ENCODE measurements at places on chromosomes 6 and 20.

DNA sequence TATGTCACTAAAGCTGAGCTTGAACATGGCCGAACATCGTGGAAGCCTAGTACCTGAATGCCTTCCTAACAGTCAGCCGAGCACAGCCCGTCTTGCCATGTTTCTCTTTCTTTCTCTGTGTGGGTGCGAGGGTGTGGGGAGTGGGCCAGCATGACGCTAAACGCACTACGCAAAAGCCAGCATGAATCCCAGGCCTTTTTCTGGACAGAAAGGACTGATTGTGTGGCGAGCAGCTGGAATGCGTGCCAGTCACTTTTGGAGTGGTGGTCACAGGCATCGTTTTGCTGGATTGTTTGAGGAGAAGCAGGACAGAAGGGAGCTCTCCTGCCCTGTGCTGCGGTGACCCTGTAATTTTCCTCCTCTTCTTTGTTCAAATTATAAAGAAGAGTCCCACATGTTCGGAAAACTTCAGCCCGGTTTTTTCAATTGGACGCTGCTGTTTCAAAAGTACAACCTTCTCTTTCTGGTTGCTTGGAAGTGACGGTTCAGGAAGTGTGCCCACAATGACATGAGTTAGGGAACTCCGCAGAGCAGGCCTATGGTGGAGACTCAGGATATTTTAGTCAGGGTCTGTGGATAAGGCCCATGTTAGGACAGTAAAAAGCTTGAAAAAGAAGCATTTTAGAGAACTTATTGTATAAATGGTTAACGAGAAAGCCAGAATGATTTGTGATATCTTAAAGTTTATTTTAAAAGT lies 54.3 kb downstream of the PDE7B start:
- DNase-seq: no peak

- no peak for DNase-seq
Measured at GRCh38 chr20:40452758-40453157, 236.3 kb downstream of the MAFB start.

GRCh38 chr20:57893366-57893999 lies 183.7 kb upstream of the PMEPA1 start:
- DNase-seq: no peak

DNA sequence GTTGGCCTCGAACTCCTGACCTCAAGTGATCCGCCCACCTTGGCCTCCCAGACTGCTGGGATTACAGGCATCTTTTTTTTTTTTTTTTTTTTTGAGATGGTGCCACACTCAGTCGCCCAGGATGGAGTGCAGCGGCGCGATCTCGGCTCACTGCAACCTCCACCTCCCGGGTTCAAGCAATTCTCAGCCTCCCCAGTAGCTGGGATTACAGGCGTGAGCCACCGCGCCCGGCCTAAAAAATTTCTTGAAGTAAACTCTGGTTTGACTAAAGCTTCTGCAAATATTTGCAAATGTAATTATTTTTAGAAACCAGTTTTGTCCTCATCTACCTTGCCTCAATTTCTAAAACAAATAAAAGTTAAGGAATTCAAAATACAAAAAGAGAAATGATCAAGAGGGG lies 1.2 kb downstream of the IBTK start:
- DNase-seq: no peak

DNA sequence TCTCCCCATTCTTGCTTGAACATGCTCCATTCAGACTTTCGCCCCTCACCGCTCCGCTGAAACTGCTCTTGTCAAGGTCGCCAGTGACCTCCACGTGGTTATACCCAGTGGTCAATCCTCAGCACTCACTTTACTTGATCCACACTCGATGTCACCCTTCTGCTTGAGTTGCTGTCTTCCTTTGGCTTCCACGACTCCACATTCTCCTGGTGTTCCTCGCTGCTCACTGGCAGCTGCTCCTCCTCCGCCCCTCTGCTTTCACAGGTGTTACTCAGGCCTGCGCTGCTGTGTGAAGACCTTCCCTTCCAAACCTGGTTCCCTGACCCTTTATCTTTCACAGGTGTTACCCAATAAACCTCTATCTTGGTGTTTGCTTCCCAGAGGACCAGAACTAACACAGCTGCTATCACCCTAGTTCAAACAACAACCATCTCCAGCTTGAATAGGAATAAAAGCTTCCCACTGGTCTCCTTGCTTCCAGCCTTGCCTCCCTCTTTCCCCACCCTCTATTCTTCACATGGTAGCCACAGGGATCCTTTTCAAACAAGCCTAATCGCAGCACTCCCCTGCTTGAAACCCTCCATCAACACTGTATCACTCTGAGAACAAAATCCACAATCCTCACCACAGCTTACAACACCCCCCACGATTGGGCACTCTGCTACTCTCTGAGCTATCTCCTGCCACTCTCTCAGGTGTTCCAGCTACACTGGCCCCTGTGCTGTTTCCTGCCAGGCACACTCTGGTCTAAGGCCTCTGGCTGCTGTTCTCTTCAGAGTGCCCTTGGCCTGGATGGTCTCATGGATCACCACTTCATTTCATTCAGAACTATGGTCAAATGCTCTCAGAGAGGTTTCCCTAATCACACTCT lies 10.7 kb downstream of the PPIL1 start:
- DNase-seq: no peak

GRCh38 chr6:156980515-156980914 lies 203.3 kb downstream of the ARID1B start:
- DNase-seq: no peak

DNA sequence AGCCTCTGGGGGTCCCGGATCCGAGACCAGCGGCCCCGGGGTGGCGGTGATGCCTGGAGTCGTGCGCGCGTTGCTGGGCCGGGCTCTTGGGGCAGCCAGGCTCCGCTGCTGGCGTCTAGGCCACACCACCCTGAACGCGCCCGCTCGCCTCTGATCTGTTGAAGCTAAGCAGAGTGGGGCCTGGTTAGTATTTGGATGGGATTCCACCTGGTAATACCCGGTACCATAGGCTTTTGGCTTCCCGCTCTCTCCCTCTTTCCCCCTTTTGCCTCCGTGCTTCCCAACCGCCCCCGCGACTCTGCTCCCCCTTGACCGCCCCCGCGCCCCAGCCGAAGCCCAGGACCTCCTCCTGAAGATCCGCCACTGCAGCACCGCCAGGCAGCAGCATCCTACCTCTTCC lies 1383.5 kb upstream of the DEFB115 start:
- peak; percentile 23 for DNase-seq

DNA sequence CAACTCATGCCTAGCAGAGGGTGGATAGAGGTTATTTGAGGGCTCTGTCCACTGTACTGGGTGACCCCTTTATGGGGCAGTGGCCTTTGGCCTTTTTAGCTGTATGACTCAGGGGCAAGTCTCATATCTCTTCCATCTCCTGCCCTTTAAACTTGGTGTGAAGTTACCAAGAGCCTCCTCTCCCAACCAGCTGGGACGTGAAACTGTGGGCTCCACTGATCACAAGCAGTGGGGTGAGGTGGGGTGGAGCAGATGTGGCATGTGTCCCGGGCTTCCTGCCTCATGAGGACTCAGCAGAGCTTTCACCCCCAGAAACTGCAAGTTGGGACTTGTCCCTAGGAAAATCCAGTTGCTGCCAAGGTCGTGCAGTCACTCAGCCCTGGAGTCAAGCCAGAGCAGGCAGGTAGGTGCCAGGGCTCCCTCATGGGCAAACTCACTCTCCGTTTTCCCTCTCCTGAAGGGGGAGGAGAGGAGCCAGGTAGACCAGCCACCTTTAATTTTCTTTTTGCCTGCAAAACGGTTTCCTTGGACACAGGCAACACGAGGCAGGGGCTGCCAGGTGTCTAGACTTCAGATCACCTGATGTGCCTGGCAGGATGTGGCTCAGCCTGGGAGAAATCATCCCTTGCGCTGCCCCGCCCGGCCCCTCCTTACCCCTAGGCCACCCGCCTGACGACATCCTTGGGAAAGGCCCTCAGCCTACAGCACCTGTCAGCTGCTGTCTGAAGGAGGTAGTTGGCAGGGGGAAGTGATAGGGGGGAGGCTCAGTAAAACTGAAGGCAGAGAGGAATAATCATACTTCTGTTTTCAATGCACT lies 4.0 kb downstream of the CDKN1A start:
- DNase-seq: peak; percentile 57

DNA sequence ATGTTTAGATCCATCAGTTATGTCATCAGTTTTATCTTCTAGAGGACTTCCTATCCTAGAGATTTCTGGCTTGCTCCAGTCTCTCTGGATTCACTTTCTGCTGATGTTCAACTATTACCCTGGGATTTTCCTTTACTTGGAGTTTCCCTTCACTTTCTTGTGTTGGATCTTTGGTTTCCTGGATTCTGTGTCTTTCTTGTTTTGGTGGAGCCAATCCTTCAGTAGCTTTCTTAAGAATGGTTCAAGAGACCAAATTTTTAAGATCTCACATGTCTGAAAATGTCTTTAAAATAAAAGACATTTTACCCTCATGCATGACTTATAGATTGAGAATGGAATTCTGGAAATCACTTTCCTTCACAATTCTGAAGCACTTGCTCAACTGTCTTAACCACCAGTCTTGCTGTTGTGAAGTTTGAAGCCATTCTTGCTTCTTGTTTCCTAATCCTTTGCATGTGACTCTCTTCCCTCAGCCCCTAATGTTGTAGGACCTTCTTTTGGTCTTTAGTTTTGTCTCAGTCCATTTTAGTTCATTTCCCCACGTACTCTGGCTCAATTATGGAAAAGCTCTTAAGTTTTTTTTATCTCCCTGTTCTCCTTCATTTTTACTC lies 87.9 kb downstream of the ARID1B start:
- DNase-seq: no peak

- DNase-seq: no peak
Measured at GRCh38 chr6:32638532-32639219, 1.5 kb downstream of the HLA-DQA1 start.

- DNase-seq: no peak
Measured at GRCh38 chr20:19742974-19743639, 15.0 kb upstream of the RIN2 start.

DNA sequence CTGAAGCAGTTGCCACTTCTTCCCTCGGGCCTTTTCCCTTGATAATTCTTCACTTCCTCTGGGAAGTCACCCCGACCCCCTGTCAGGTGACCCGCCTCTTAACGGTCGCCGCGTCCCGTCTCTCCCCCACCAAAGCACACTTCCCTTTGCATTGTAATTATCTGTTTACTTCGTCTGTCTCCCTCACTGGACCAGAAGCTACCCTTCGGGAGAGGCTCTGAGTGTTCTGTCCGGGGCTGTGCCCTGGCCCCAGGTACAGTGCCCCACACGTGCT lies 771 bp upstream of the SNAI1 start:
- no peak for DNase-seq

- DNase-seq: no peak
Measured at GRCh38 chr6:10395704-10396546, 18.9 kb downstream of the TFAP2A start.

- peak; percentile 34 for DNase-seq
Measured at GRCh38 chr6:36129941-36130666, at the start of gene MAPK13. MAPK13 (plus strand) TSS chr6:36130513; CDS start chr6:36130583, 70 bp downstream.

DNA sequence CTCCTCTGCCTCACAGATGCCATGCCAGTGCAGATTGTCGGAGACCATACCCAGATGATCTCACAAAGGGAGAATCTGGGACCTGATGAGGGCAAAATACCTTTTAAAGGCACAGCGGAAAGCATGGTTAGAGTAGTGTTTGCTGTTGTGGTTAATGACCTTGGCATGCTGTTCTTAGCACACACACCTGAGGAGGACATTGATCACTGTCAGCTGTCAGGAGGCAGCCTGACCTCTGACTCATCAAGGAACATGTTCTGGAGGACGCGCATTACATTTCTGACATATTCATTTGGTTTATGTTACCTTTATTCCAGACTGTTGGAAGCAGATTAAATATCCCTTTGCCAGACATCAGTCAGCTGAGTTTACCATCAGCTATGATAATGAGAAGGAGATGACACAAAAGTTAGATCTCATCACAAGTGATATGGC lies 57.1 kb downstream of the GOPC start:
- DNase-seq: no peak

GRCh38 chr6:116524236-116524635 lies 12.8 kb downstream of the CALHM5 start:
- no peak for DNase-seq

DNA sequence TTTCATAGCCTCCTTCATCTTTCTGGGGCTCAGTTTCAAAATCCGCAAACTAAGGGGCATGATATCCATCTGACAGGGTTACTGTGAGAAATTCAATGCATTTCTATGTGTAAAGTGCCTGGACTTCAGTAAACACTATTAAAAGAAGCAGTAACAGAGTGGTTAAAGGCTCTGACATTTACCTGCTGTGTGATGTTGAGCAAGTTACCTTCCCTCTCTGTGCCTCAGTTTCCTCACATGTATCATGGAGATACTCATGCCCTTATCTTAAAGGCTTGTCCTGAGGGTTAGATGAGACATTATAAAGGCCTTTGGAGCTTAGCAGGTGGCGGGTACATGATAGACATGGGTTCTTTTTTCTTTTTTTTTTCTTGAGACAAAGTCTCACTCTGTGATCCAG lies 46.8 kb downstream of the EYA2 start:
- DNase-seq: no peak

DNA sequence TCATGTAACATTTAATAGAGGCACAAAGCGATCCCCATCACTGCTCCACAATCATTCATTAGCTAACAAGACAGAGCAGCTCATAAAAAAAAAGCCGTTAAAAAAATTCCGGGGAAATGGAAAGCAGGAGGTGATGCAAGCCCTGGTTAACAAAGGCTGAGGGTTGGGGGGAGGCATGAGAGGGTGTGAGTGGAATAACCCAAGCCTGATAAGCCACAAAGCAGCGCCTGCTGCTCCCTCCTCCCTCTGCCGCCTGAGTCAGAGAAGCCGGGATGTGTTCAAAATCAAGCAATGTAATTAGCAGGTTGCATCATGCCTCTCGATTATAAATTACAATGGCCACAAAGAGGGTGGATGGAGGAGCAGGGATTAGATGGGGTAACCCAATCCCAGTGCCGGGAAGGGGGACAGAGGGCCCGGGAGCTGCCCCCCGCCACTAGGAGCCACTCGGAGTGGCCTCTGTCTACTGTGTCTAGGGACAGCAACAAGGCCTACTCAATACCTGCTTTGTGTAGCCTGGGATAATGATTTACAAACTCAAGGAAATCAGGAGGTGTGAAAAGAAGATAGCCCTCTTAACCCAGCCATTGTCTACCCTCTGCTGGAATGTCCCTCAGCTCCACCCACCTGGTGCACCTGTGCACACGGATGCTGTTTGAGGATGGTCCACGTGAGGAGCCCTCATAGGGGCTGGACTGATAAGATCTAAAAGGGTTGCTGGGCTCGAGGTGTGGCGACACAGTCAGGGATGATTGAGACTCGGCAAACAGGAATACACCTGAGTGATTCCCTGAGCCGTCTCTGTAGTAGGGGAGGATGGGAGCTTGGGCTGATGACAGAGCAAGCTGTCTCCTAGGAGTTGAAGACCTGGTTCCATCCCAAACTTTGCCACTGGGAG lies 156.9 kb downstream of the VEGFA start:
- DNase-seq: no peak

DNA sequence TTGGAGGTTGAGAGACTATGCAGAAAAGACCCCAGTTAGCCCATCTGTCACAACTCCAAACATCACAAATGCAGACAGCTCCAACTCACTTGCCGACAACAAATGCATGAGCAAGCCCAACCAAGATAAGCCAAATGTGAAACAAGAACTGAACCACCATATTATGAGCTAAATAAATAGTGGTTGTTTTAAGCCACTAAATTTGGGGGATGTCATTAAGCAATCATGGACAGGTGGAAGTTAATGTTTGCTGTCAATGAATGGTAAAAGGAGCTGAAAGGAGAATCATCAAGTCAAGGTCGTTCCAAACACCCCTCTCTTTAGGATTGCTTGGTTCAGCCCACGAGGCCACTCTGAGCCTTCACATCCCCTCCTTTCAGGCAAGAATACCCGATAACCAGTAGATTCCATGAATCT lies 71.2 kb upstream of the PLCB4 start:
- no peak for DNase-seq

All from stimulated activated CD4-positive, alpha-beta T cell treated with anti-CD3 and anti-CD28 coated beads, Interleukin-12 subunit alpha, Interleukin-12 subunit beta, amount 100 ng/mL, for 4 hours (primary cell).